Upper lobe of left lung (tissue), 6 donors: ENCODE measurements at places on chromosomes 16 and 17. TPM values are rescaled to one million over a fixed set of nuclear protein-coding genes. Genes with fewer than 3 reads are reported as not detected.

DNA sequence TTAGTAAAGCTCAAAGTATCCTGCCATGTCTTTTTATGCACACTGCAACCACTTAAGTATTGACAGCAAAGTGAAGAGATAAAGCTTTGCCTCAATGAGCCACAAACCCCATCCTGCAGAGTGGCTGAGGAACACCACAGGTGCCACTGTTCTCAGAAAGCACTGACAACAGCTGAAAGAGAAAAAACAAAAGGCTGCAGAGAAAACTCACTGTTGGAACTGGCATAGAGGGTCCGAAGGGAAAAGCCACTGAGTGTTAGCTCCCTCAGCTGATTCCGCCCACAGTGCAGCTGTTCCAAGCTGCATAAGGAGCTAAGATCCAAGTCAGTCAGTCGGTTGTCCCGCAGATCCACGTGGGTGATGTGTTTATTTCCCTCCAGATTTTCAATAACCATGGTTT lies 48.3 kb downstream of the PHLPP2 start:
- DNase-seq = no peak
- no peaks in the 10 kb centered on the region for H3K27me3 ChIP-seq
- no peak overlapping the region for H3K4me3 ChIP-seq
- H3K4me1 ChIP-seq = no peaks in the 10 kb centered on the region

- peak overlapping the region; percentile 61 for H3K4me3 ChIP-seq
- no peak for DNase-seq
- peaks cover 13% of the 10 kb centered on the region for H3K36me3 ChIP-seq
- H3K27ac ChIP-seq = peak overlapping the region; percentile 87
Observed at GRCh38 chr17:45248132-45248957, 13.5 kb downstream of the SPATA32 start.

- DNase-seq = no peak
- no peak overlapping the region for H3K27ac ChIP-seq
- no peaks in the 10 kb centered on the region for H3K4me1 ChIP-seq
- no peaks in the 10 kb centered on the region for H3K36me3 ChIP-seq
- H3K4me3 ChIP-seq = no peak overlapping the region
- no peaks in the 10 kb centered on the region for H3K27me3 ChIP-seq
Observed at GRCh38 chr16:74035816-74036215, 260.8 kb upstream of the PSMD7 start.

DNA sequence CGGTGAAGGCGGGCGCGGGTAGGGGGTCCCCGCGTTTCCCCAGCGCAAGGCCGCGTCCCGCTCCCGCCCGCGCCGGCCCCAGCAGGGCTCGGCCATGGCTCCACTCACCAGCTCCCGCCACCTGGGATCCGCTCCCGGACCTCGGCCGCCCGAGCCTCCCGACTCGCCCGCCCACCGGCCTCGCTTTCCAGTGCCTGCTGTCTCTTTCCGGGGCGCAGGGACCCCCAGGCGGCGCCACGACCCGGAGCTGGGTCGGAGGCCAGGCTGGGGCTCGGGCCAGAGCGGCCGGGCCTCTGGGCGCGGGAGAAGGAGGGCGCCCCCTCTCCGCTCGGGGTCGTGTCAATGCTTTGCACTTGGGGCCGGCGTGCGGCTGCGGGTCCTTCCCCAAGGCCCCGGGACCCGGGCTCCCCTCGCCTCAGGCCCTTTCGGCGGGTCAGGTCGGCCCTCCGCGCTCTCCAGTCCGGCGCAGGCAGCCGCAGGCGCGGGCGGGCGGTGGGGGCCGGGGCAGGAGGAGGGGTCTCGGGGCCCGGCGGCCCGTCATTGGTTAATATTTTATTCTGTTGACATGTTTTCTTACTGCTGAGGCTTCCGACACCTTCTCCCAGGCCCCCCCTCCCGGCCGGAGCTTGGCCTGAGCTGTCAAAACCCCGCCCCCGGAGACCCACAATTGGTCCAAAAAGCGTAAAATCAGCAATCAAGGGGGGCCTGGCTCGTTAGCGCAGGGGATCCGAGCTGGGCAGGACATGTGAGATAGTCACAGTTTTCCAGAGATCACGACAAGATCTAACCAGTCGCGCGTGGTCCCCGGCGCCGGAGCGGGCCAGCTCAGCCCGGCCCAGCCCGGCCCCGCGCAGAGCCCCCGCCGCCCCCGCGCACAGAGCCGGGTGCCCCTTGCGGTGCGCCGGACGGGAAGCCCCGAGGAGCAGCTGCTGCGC lies at the start of gene TBX2:
Gene TBX2, plus strand, starts transcription at position 713 of the 935 bp plus-strand sequence. CDS start 334 bp downstream, outside the sequence.
- peaks cover 68% of the 10 kb centered on the region for H3K4me1 ChIP-seq
- H3K36me3 ChIP-seq = peaks cover 15% of the 10 kb centered on the region
- H3K4me3 ChIP-seq = peak within 1 kb of the TSS; percentile 70
- H3K27me3 ChIP-seq = peaks cover 74% of the 10 kb centered on the region
- peak; percentile 60 for DNase-seq

Gene IGFALS
- total RNA-seq = 3.6 TPM

- H3K36me3 ChIP-seq = no peaks in the 10 kb centered on the region
- DNase-seq = no peak
- H3K4me3 ChIP-seq = no peak overlapping the region
- H3K4me1 ChIP-seq = peaks cover 9% of the 10 kb centered on the region
Observed at GRCh38 chr16:14196011-14196410, 124.9 kb downstream of the MRTFB start.

Gene NUDT21
- total RNA-seq = 59.3 TPM

DNA sequence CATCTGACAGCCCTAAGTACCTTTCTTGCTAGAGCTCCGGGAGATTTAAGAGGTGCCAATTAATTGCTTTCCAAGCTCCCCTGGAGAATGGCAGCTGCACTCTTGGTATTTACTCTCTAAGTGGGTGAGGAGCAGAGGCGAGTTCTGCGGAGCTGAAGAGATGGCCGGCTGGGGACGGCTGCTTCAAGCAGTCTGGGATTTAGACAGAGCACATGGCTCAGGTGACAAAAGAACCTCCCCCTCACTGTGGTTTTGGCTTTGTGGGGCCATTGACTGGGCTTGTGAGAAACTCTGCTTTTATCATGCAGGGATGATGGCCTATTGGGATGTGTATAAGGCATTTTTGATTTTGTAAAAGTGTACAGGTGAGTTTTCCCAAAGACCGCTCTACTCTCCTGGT lies 239.3 kb upstream of the EEF2KMT start:
- H3K4me3 ChIP-seq = no peak overlapping the region
- no peaks in the 10 kb centered on the region for H3K27me3 ChIP-seq
- no peaks in the 10 kb centered on the region for H3K36me3 ChIP-seq
- H3K4me1 ChIP-seq = no peaks in the 10 kb centered on the region
- no peak overlapping the region for H3K27ac ChIP-seq
- DNase-seq = no peak

Gene BCL6B
- total RNA-seq = 83.1 TPM

DNA sequence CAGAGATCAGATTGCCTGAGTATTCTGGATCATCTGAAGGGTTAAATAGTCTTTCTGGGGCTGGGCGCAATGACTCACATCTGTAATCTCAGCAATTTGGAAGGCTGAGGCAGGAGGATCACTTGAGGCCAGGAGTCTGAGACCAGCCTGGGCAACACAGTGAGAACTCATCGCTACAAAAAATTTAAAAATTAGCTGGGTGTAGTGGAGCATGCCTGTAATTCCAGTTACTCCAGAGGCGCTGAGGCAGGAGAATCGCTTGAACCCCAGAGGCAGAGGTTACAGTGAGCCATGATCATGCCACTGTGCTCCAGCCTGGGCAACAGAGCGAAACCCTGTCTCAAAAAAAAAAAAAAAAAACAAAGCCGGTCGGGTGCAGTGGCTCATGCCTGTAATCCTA lies 15.7 kb downstream of the MVP start:
- H3K27me3 ChIP-seq = no peaks in the 10 kb centered on the region
- DNase-seq = no peak
- peaks cover 86% of the 10 kb centered on the region for H3K36me3 ChIP-seq
- no peaks in the 10 kb centered on the region for H3K4me1 ChIP-seq
- H3K4me3 ChIP-seq = no peak overlapping the region
- no peak overlapping the region for H3K27ac ChIP-seq

GRCh38 chr17:41334385-41335305 lies 16.0 kb downstream of the KRT33A start:
- peaks cover 5% of the 10 kb centered on the region for H3K4me1 ChIP-seq
- no peaks in the 10 kb centered on the region for H3K27me3 ChIP-seq
- H3K27ac ChIP-seq = no peak overlapping the region
- DNase-seq = no peak
- no peaks in the 10 kb centered on the region for H3K36me3 ChIP-seq
- no peak overlapping the region for H3K4me3 ChIP-seq

Gene SECTM1
- 17.8 TPM for total RNA-seq

DNA sequence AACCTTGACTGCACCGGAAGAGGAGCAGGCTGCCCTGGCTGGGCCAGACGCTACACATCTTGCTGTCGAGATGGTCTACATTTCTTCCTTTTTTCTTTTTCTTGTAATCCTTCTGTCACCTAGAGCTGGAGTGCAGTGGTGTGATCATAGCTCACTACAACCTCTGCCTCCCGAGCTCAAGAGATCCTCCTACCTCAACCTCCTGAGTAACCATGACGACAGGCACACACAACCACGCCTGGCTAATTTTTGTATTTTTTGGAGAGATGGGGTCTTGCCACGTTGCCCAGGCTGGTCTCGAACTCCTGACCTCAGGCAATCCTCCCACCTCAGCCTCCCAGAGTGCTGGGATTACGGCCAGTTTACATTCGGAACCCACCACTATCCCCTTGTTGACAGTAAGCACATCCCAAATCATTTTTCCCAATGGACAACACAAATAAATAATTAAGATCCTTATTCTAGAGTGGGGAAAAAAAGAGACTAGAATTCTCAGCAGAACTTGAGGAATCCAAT lies 79.0 kb downstream of the ANKRD11 start:
- no peak overlapping the region for H3K27ac ChIP-seq
- peaks cover 79% of the 10 kb centered on the region for H3K4me1 ChIP-seq
- no peaks in the 10 kb centered on the region for H3K27me3 ChIP-seq

DNA sequence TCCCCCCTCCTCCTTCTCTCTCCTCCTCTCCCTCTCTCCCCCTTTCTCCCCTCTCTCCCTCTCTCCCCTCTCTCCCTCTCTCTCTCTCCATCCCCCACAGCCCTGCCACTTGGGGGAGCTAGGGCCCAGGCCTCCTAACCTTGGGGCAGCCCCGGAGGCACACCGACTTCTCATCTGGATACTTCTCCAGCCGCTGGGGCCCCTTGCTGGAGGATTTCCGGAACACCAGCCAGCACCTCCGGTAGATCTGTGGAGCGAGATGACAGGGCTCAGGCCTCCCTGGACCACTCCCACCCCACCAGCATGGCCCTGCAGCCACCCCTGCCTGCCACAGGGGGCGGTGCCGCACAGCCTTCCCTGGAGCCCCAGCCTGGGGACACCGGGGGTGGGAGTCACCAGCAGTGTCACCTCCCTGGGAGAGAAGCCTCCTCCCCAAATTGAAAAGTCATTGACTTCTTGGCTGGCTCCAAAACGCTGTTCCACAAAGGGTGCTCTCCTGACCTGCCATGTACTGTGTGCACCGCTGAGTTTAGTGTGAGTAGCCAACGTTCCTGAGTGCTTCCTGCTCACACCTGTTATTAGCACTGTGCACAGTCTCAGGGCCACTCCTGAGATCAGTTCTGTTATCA lies 10.5 kb downstream of the DOK4 start:
- DNase-seq = peak; percentile 86
- H3K27me3 ChIP-seq = no peaks in the 10 kb centered on the region
- peaks cover 74% of the 10 kb centered on the region for H3K4me1 ChIP-seq
- peak overlapping the region; percentile 29 for H3K27ac ChIP-seq
- H3K4me3 ChIP-seq = no peak overlapping the region

DNA sequence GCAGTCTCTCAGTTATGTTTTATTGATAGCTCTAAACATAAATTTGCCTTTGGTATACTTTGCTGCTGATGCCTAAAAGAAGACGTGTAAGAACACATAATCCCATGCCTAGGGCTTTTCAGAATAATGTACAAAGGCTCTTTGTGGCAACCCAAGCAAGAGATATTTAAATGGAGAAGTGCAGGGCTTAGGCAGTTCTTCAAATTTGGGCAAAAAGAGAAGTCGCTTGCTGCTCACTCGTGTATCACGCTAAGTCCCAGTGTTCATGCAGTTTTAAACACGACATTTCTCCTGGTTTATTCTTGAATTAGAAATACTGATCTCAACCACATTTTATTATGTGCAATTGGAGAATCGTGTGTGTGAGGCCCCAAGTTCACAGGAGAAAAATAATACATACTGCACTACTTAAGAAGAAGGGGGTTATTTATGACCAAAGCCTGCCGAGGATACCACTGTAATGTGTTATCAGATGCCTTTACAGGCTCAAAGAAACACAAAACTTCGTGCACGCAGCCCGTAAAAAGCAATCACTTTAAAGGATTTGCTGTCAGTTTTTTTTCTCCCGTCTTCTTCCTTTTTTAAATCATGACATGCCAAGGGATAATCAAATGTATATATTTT lies 22.5 kb upstream of the IRX6 start:
- no peaks in the 10 kb centered on the region for H3K27me3 ChIP-seq
- no peak for DNase-seq
- H3K27ac ChIP-seq = no peak overlapping the region

Gene CCL4L2
- 8.4 TPM for total RNA-seq

DNA sequence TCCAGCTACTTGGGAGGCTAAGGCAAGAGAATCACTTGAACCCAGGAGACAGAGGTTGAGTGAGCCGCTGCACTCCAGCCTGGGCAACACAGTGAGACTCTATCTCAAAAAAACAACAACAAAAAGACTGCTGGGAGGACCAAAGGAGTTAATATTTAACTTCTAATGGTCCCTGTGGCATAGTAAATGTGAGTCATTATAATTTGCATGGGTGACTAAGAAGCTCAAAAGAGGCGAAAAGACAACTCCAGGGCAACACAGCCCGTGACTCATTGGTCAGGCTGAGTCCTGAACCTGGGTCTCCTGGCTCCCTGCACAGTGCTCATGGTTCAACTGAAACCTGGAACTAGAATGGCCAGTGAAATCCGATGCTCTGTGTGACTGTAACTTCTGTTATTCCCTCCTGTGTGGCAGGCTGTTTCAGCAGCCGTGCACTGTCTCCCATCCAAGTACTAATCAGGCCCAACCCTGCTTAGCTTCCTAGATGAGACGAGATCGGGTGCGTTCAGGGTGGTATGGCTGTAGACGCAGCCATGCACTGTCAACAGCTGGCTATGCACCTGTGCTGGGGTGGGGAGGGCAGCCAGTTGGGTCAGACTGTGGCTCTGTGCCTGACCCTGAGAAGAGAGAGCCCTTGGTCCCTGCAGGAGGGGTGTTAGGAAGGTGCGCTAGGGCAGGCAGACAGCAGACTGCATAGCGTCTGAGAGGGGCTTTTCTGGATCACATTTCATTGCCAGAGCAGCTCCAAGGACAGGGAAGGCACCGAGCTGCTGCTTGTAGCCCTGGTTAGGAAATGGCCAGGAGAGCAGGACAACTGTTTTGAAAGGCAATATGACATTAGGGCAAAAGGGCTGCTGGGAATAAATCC lies 14.5 kb upstream of the GPRC5C start:
- no peak overlapping the region for H3K4me3 ChIP-seq
- no peaks in the 10 kb centered on the region for H3K36me3 ChIP-seq
- H3K4me1 ChIP-seq = no peaks in the 10 kb centered on the region
- H3K27ac ChIP-seq = no peak overlapping the region
